Osteoblast (primary cell): ENCODE measurements at places on chromosomes 12 and 14. TPM values are rescaled to one million over a fixed set of nuclear protein-coding genes. Genes with fewer than 3 reads are reported as not detected.

GSC gene
- 9.4 and 10.6 TPM in 2 replicates for total RNA-seq

- H3K36me3 ChIP-seq, result no peaks in the 10 kb centered on the region
- H3K27ac ChIP-seq, result no peak overlapping the region
- no peak for DNase-seq
- no peaks in the 10 kb centered on the region for H3K27me3 ChIP-seq
- H3K4me1 ChIP-seq, result no peaks in the 10 kb centered on the region
Observed at GRCh38 chr14:105864116-105864515, 337.7 kb downstream of the TMEM121 start.

DNA sequence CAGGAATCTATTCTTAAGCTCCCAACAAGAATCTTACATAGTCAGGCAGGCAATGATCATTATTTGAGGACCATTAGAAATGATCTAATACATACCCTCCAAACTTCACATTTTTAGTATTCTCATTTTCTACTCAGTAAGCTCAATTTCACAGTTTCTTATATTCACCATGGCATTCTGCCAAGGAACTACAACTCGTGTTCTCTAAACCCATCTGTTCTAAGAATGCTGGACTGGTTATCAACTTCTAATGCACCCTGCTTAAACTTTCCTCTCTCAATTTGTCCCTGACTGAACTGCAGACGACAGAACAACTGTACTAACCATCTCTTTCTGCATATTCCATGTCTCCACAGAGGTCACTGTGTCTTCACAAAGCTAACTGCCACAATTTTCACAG is 58.6 kb downstream of the GXYLT1 start:
- peaks cover 10% of the 10 kb centered on the region for H3K4me1 ChIP-seq
- DNase-seq, result no peak
- H3K4me3 ChIP-seq, result no peak overlapping the region
- no peak overlapping the region for H3K27ac ChIP-seq
- no peaks in the 10 kb centered on the region for H3K27me3 ChIP-seq

DNA sequence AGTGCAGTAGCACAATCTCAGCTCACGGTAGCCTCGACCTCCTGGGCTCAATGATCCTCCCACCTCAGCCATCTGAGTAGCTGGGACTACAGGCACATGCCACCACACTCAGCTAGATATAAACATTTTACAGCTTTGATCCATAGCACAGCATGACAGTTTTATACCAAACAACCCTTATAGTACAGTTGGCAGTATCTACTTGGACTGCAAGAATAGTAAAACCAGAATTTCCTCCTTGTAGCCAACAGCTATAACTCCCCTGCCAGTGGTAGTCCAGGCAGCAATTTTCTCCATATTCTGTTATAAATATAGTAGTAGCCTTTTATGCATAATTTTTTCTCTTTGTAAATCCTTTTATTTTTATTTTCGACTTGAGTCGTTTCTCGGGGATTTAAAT is 317.0 kb downstream of the FUT8 start:
- DNase-seq, result peak; percentile 3
- H3K27ac ChIP-seq, result no peak overlapping the region
- no peaks in the 10 kb centered on the region for H3K4me1 ChIP-seq
- H3K27me3 ChIP-seq, result no peaks in the 10 kb centered on the region
- H3K36me3 ChIP-seq, result no peaks in the 10 kb centered on the region
- H3K4me3 ChIP-seq, result no peak overlapping the region

- H3K36me3 ChIP-seq, result no peaks in the 10 kb centered on the region
- DNase-seq, result no peak
- H3K4me1 ChIP-seq, result peaks cover 31% of the 10 kb centered on the region
- no peak overlapping the region for H3K4me3 ChIP-seq
Observed at GRCh38 chr12:110270125-110270962, 10.7 kb upstream of the ATP2A2 start.

DNA sequence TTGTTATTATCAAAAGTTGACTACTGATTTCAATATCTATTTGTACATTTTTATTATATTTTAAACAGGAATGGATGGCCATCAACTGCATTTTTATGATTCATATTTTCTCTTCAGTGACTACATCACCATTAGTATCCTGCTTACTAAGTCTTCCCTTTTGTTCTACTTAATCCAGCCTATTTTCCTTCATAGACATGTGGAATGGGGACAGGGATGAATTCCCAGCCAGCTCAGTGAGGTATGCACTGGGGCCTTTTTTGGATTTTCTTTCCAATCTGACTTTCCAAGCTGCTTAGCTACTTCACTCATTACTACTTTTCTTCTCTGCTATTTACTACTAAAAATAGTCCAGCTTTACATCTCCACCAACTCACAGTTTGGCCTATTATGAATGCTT is 38.4 kb downstream of the AKAP6 start:
- H3K27ac ChIP-seq, result peak overlapping the region; percentile 19
- peaks cover 45% of the 10 kb centered on the region for H3K4me1 ChIP-seq
- DNase-seq, result peak; percentile 78

DNA sequence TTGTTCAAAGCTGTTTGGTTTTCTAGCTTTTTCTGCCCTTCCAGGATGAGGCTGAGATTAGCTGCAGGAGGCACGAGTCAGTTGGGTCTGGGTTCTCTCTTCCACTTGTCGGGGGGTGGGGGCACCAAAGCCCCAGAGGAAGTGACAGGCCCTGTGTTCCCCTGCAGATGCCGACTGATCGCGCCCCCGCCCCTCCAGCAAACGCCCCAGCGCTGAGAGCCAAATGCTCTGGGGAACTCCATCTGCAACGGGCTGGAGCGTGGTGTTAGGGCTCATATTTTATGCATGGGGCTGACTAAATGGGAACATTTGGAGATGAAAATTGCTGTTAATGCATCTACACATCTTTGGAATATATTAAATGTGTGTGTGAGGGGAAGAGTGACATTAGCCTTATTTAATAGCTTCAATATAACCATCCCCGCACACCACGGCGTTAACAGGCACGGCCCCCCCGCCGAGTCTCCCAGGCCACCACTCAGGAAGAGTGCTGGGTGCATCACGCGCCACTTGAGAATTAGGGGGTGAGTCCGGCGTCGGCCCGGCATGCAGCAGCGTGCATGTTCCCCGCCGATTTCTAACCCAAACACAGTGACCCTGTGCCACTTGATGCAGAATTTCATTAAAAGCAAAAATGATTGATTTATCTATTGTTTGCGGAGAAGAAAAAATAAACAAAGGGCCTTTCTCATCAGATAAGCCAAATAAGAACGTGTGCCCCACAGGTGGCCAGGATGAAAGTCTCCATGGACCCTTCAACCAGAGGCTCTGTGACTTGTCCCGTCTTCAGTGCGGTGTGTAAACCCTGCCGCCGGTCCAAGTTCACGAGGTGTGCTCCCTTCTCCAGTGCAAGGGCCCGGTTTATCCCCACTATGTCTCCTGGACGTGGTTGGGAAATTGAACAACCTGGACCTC is 165.0 kb upstream of the RTL1 start:
- H3K27ac ChIP-seq, result no peak overlapping the region
- no peaks in the 10 kb centered on the region for H3K27me3 ChIP-seq
- H3K36me3 ChIP-seq, result peaks cover 49% of the 10 kb centered on the region
- peaks cover 11% of the 10 kb centered on the region for H3K4me1 ChIP-seq
- no peak overlapping the region for H3K4me3 ChIP-seq
- no peak for DNase-seq

DNA sequence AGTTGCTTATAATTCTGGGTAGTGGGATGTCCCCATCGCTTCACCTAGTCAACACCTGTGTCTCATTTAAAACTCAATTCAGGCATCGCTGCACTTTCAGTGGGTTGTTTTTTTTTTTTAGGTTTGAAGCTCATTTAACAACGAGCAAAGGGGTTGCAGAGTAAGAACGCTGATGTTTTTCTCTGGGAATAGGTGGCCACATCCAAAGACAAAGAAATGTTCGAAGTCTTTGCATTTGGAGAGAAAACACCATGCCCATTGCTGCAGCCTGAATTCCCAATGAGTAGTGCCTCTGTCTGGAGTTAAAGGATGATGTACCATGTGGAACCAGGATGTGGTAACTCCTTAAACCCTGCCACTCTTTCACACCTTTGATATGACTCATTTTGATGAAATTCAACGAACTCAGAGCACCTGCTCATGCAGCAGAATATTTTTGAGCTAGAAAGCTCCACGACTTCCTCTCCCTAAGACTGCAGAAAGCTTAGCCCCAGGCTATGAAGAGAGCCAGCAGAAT is 35.1 kb upstream of the BATF start:
- no peak overlapping the region for H3K4me3 ChIP-seq
- no peak for DNase-seq
- no peaks in the 10 kb centered on the region for H3K36me3 ChIP-seq
- no peaks in the 10 kb centered on the region for H3K4me1 ChIP-seq
- H3K27ac ChIP-seq, result no peak overlapping the region
- H3K27me3 ChIP-seq, result peaks cover 10% of the 10 kb centered on the region

GRCh38 chr12:42076976-42077375 is 67.7 kb downstream of the GXYLT1 start:
- DNase-seq, result no peak
- H3K4me3 ChIP-seq, result no peak overlapping the region
- no peak overlapping the region for H3K27ac ChIP-seq
- H3K4me1 ChIP-seq, result no peaks in the 10 kb centered on the region

POTEG gene
- total RNA-seq, result 0.29 and 0.36 TPM in 2 replicates

DNA sequence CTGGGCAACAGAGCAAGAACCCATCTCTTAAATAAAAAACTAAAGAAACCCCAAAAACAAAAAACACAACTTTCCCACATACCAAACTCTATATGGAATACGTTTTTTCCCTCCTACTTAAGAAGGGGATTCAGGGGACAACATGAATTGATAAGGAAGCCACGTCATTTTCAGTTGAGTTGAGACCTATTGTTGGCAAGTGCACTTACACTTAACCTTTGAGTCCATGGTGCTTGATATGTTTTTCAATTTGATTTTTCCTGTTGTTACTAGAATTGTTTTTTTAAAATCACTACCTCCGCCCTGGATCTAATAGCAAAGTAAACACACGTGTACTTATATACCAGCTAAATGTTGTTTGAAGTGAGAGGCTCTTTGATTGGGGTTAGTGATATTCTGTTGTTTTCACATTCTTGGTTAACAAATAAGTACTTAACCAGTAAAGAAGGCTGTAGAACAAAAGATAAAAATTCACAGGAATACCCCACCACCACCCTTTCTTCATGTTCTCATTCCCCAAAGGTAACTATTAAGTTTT is 2.0 kb downstream of the FAM177A1 start:
- H3K36me3 ChIP-seq, result peaks cover 8% of the 10 kb centered on the region
- no peaks in the 10 kb centered on the region for H3K27me3 ChIP-seq
- no peak overlapping the region for H3K4me3 ChIP-seq
- H3K27ac ChIP-seq, result no peak overlapping the region
- peaks cover 14% of the 10 kb centered on the region for H3K4me1 ChIP-seq

DNA sequence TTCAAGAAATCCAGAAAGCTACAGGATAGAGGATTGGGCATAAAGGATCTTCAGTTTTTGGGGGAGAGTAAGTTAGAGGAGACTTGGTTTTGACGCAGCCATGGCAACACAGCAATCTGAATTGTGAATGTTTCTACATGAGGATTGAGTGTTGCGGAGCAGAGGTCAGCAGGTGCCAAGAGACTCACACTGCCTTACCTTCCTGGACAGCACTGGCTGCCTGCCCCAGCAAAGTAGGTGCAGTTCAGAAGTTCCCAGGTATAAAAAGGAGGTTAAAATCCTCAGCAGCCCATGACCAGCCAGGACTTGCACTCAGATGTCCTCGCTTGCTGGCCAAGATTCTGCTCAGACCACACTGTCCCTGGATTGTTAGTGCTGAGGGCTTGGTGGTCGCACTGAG is 371.1 kb downstream of the DPF3 start:
- no peak for DNase-seq
- H3K27me3 ChIP-seq, result no peaks in the 10 kb centered on the region
- no peaks in the 10 kb centered on the region for H3K36me3 ChIP-seq
- H3K27ac ChIP-seq, result no peak overlapping the region
- H3K4me1 ChIP-seq, result peaks cover 2% of the 10 kb centered on the region

- H3K4me1 ChIP-seq, result peaks cover 17% of the 10 kb centered on the region
- H3K4me3 ChIP-seq, result no peak overlapping the region
- no peaks in the 10 kb centered on the region for H3K36me3 ChIP-seq
- no peaks in the 10 kb centered on the region for H3K27me3 ChIP-seq
Observed at GRCh38 chr12:31526158-31526546, 64.8 kb downstream of the DENND5B start.

GRCh38 chr12:66065150-66065549 is 65.4 kb downstream of the LLPH start:
- H3K27me3 ChIP-seq, result no peaks in the 10 kb centered on the region
- H3K36me3 ChIP-seq, result no peaks in the 10 kb centered on the region
- DNase-seq, result peak; percentile 63
- no peak overlapping the region for H3K4me3 ChIP-seq
- H3K4me1 ChIP-seq, result peaks cover 34% of the 10 kb centered on the region
- no peak overlapping the region for H3K27ac ChIP-seq

GRCh38 chr12:98399532-98399931 is 115.9 kb upstream of the TMPO start:
- no peaks in the 10 kb centered on the region for H3K36me3 ChIP-seq
- H3K4me3 ChIP-seq, result no peak overlapping the region
- peaks cover 8% of the 10 kb centered on the region for H3K4me1 ChIP-seq
- DNase-seq, result no peak

DNA sequence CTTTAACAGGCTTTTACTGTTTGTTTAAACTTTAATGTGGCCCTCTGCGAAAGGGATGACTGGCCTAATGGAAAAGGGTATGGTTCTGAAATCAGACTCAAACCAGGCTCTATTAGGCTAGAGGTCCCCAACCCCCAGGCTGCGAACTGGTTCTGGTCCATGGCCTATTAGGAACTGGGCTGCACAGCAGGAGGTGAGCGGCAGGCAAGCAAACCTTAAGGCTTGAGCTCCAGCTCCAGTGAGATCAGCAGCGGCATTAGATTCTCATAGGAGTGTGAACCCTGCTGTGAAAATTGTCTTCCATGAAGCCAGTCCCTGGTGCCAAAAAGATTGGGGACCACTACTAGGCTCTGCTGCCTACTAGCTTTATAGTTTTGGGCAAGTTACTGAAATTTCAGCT is 11.1 kb downstream of the GALNT4 start:
- no peak overlapping the region for H3K27ac ChIP-seq
- no peaks in the 10 kb centered on the region for H3K4me1 ChIP-seq
- no peak for DNase-seq
- no peak overlapping the region for H3K4me3 ChIP-seq
- H3K36me3 ChIP-seq, result no peaks in the 10 kb centered on the region
- H3K27me3 ChIP-seq, result no peaks in the 10 kb centered on the region

- no peaks in the 10 kb centered on the region for H3K36me3 ChIP-seq
- DNase-seq, result no peak
- no peaks in the 10 kb centered on the region for H3K4me1 ChIP-seq
- H3K4me3 ChIP-seq, result no peak overlapping the region
- H3K27ac ChIP-seq, result no peak overlapping the region
Observed at GRCh38 chr12:25361511-25361910, 110.8 kb upstream of the KRAS start.

CCDC175 gene
- not detected in 2 replicates for total RNA-seq

ENDOU gene
- not detected in 2 replicates for total RNA-seq

- no peaks in the 10 kb centered on the region for H3K27me3 ChIP-seq
- DNase-seq, result no peak
- peaks cover 27% of the 10 kb centered on the region for H3K4me1 ChIP-seq
- H3K36me3 ChIP-seq, result peaks cover 3% of the 10 kb centered on the region
Observed at GRCh38 chr12:2895511-2895910, 4.8 kb downstream of the TULP3 start.

ZC3H10 gene
- total RNA-seq, result 9.0 and 10.6 TPM in 2 replicates

EIF2S3B gene
- 2.5 and 2.9 TPM in 2 replicates for total RNA-seq

DYNLL1 gene
- 162 and 168 TPM in 2 replicates for total RNA-seq
